ENCODE measurements at places on chromosomes 3 and 15.

GRCh38 chr3:147118611-147119010, 287.7 kb downstream of the ZIC4 start:
- DNase-seq = no peak

GRCh38 chr15:72289597-72290325, 17.4 kb upstream of the PARP6 start:
- DNase-seq = no peak

- no peak for DNase-seq
These were observed 73.3 kb downstream of the ANKRD28 start for GRCh38 chr3:15724446-15724845.

GRCh38 chr3:184354121-184354728, 7.2 kb downstream of the CLCN2 start:
- DNase-seq = no peak

DNA sequence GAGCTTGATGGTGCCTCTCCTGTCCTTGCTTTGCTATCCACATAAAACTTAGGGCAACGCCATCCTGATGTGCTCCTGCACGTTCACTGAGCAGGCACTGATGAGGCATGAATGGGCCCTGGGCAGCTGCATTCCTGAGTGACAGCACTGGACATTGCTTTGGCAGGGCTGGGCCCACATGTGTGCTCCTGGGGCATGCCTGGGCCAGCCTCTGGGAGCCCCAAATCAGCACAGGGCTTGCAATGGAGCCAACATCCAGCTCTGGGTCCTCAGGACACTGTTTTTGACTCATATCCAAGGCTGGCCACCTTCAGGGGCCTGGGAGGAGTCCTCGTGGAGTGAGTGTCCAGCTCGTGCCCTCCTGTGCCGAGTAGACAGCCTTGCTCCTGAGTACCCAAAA, 5.9 kb upstream of the TKT start:
- DNase-seq = no peak

DNA sequence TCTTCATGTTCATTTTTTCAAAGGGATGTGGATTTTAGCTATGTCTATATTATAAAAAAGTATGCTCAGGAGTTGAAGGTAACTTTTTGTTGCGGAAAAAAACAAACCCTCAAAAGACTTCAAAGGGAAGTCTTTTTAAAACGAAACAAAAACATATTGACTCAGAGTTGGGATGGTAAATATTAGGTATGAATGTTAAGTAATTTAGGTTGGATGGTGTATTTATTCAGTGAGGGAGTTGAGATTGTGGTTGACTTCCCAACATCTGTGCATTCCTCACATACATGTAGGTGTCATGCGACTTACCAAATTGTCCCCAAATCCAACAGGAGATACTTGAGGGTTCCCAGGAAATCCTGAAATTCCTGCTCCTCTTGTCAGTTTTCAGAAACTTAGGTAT, 32.7 kb upstream of the PLSCR5 start:
- DNase-seq = no peak

DNA sequence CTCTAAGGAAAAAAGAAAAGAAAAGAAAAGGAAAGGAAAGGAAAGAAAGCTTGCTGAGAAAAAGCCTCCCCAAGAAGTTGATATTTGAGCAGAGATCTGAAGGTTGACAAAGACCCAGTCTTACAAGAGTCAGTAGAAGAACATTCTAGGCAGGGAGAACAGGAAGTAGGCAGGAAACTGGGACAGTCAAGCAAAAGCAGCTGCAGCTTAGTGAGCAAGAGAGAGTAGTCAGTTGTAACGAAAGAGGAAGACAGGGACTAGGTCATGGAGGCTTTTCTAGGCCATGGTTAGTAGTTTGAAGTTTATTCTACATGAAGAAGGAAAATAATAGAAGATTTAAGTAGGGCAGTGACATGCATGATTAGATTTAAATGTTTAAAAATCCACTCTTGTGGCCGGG, 31.8 kb upstream of the KLHL6 start:
- no peak for DNase-seq

- peak; percentile 92 for DNase-seq
These were observed 75.0 kb upstream of the RNU6-1 start for GRCh38 chr15:67914537-67915460.

- no peak for DNase-seq
These were observed 97.1 kb downstream of the TMEM108 start for GRCh38 chr3:133135306-133135705.

DNA sequence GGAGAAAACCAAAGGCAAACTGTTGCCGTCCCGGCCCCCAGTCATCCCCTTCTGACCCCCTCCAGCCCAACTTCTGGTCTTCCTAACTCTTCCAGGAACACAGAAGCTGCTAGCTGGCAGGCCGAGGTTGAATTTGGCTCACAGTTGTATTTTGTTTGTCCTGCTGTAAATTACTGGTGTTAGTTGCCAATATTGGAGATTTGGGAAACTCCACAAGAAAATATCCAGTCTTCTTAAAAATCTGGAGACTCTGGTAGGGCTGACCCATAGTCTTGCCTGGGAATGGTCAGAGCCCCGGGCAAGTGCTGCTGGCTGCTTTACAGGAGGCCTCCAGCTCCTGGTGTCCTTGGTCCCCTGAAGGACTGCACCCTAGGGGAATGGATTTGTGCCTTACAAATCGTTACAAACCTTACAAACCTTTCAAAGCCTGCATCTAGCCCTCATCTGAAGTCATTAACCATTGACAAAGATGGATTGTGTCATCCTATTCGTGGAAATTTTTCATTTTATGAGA, 112.0 kb upstream of the MCTP2 start:
- no peak for DNase-seq

DNA sequence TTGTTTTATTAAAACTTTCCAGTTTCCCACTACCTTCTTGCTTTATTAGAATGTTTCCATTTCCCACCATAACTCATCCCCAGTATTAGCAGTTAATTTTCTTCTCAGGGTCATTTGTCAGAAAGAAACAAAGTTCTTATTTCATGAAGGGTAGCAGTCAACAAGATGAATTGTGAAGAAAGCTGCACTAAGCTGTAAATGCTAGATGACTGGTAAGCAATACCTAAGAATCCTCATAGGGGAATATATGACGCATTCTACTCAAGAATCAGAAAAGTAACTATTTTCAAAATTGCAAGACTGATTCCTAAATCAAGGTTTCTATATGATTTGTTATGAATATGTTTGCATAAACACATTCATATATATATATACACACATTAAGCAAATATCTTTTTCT, 48.8 kb upstream of the WDR5B start:
- DNase-seq = no peak

DNA sequence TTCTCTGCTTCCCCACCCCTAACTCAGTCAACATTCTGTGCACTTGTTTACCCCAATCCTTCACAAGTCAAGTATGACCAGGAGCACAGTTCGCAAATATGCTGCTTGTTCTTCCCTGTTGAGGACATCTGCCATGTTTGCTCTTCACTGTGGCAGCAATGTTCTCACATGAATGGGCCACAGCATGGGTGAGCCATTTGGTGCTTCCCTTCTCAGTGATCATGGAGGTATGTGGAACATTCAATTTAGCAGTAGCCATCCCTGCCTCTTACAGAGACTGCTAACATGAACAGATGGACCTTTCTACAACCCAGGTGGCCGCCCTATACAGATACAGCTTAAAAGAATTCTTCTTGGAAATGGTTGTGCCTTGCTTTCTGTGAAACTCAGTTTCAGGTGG, 660.1 kb upstream of the SGO1 start:
- no peak for DNase-seq

DNA sequence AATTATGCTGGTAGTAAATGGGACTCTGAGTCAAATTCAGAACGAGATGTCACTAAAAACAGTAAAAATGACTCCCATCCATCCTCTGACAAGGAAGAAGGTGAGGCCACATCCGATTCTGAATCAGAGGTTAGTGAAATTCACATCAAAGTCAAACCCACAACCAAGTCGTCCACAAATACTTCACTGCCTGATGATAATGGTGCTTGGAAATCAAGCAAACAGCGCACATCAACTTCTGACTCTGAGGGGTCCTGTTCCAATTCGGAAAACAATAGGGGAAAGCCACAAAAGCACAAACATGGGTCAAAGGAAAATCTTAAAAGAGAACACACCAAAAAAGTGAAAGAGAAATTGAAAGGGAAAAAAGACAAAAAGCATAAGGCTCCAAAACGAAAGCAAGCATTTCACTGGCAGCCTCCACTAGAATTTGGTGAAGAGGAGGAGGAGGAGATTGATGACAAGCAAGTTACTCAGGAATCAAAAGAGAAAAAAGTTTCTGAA, 15.1 kb upstream of the ZBTB47 start:
- no peak for DNase-seq

- no peak for DNase-seq
These were observed 7.5 kb downstream of the CMTM7 start for GRCh38 chr3:32399030-32399620.

DNA sequence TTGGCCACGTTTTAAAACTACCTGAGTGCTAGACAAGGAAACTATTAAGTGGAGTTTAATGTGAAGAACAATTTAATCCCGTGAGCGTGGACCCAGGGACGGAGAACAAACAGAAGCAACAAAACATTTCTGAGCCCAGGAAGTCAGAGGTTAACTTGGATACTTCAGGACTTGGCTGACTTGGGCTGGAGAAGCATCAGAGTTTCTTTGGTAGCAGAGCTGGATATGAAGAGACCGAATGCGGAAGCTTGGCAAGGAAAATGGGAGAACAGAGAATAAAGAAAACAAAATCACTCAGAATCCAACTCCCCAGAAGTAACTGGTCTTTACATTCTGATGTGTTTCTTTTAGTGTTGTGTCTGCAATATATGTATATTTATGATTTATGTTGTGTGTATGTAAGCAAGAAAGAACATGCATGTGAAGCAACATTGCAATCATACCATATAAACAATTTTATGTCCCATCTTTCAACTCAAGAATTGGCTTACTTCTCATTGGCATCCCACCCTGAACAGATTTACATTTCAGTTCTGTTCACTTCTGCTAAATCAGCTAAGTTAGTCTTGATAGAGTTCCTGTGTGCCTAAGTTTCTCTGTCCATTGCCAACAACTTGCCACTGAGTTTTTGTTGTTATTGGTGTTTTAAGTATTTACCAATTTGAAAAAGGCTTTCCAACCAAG, 17.2 kb upstream of the PLOD2 start:
- no peak for DNase-seq

DNA sequence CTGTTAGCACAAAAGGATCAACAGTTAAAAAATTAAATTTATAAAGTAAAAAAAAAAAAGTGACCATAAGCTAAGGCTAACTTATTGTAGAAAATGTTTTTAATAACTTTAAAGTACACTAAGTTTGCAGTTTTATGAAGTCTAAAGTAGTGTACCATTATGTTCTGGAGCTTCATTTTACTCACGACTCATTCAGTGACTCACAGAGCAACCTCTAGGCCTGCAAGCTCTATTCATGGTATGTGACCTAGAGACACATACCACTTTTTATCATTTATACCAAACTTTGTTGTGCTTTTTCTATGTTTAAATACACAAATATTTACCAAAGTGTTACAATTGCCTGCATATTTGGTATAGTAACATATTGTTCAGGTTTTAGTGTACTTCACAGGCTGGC, 1552.3 kb downstream of the OTOL1 start:
- no peak for DNase-seq

DNA sequence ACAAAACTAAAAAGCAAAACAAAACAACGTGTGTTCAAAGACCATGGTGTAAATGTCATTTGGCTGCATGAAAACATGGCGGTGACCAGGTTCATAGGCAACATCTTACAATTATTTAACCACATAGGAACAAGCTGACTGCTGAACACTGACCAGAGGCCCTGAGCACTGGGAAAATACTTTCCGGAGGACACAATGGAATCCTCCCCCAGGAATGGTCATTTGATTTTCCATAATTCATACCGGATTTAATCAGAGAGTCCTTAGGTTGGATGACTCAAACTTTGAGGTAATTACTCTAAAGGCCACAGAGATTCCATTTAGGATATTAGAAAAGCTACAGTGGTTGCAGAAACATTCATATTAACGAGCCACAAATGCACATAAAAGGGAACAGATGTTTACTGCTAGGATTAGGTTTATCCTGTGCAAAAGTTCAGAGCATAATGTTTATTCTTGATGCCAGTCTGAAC, 254.7 kb downstream of the NR1D2 start:
- no peak for DNase-seq

GRCh38 chr15:45759936-45760335, 125.1 kb downstream of the SQOR start:
- DNase-seq = no peak

GRCh38 chr3:186320862-186321568, 41.0 kb downstream of the DGKG start:
- peak; percentile 75 for DNase-seq

GRCh38 chr3:111585217-111585616, 9.9 kb downstream of the ZBED2 start:
- no peak for DNase-seq

- DNase-seq = peak; percentile 94
These were observed 91.3 kb downstream of the TMEM266 start for GRCh38 chr15:76150971-76151598.

DNA sequence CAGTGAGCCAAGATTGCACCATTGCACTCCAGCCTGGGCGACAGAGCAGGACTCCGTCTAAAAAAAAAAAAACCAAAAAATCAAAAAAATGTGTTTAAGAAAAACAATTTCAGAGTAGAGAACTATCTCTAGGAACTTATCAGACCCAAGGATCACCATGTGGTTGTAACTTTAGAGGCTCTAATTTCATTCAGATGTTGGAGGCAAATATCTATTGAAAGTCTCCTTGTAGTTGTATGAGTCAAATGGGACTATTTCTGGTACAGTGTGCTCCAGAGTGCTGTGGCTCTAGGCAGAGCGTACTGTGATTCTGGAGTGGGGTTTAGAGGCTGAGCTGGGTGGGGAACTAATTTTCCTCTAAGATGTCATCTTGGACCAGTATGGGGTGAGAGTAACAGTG, 398.7 kb downstream of the SHQ1 start:
- no peak for DNase-seq

DNA sequence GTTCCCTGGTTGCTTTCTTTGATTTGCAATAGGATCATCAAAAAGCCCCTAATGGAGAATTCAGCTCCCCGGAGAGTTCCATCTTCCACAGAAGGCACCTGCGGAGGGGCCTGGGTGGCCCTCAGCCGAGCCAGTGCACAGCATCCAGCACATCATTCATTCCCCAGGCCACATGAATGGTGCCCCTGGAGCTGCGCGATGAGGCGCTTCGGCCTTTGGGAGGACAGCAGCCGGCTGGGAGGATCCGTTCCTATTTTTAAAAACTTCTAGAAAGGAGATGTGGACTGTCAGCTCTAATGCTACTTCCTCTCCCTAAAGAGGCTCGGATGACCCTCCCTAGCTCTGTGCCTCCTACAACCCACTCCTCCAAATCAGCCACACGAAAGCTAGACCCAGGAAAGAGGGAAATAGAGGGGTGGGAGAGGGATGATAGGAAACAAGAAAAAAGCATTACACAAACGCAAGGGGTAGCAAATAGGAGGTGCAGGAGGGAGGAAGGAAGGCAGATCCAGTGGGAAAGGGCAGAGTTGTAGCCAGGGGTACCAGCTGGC, 20.3 kb downstream of the EHD4 start:
- peak; percentile 78 for DNase-seq

- no peak for DNase-seq
These were observed 425 bp upstream of the FYTTD1 start for GRCh38 chr3:197749315-197749600.

GRCh38 chr3:42709621-42710020, 7.0 kb upstream of the HHATL start:
- DNase-seq = no peak

- peak; percentile 86 for DNase-seq
These were observed 553.4 kb downstream of the OCA2 start for GRCh38 chr15:27545494-27546255.
